Kidney (tissue), 22 donors: ENCODE measurements at places on chromosomes 4 and X. TPM values are rescaled to one million over a fixed set of nuclear protein-coding genes. Genes with fewer than 3 reads are reported as not detected.
A peak's percentile ranks its signal among the peaks of the same experiment; 100 is the strongest.

PNMA6F gene
- polyA plus RNA-seq, result not detected

TMEM175 gene
- 26.0 TPM for polyA plus RNA-seq

GRCh38 chr4:33085709-33086108, 2365.5 kb downstream of the PCDH7 start:
- DNase-seq, result no peak

GRCh38 chr4:89284828-89285227, 22.8 kb downstream of the GPRIN3 start:
- no peak for DNase-seq

GRCh38 chrX:130772105-130772775, 130.8 kb downstream of the ENOX2 start:
- no peak for DNase-seq

DNA sequence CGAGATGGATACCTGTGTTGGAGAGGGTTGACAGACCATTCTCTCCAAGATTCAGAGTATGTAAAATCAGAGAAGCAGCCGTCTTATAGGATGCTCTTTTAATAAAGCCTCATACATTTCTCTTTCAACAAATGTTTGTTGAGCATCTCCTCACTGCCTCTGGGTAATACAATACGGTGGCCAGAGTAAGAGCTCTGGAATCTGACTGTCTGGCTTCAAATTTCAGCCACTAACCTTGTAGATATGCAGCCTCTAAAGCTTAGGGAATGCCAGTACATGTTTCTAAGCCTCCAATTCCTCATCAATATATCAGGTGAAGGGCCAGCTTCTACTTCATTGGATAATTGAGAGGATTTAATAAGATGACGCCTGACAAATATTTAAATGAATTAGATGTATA, 61.3 kb downstream of the CLNK start:
- no peak for DNase-seq

- peak; percentile 32 for DNase-seq
These were observed 79.3 kb upstream of the DYNLT3 start for GRCh38 chrX:37926700-37927099.

DNA sequence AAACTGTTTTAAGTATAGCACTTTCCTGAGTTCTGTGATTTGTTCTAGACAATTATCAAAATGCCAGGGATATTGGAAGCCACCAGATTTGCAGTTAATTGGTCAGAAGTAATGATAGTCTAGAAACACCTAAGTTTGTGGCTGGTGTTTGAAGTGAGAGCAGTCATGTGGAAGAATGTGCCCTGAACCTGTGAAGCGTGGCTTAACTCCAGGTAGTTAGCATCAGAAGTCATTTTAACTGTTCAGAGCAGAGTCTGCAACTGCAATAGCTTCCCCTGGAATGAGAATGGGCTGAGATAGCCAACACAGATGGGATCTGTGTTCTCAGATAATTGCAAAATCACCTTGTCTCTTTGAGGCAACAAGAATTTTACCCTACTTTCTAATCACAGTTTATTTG, 255.1 kb upstream of the GK2 start:
- DNase-seq, result peak; percentile 51

DNA sequence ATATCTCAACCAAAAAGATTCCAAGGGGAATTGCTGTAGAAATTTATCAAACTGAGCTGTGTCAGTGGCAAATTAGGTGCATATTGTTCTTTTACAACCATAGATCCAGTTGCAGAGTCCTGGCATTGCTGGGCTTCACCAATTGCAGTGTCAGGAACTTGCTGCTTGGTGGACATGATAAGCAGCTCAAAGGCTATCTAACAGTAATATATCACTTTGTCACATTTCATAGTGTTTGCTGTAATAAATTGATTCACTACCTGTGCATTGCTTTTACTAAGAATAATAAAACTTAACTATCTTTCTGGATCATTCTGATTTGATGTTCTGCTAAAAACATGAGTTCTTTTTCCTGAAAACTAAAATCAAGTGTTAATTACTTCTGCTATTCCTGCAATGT, 30.9 kb upstream of the ACE2 start:
- no peak for DNase-seq

DNA sequence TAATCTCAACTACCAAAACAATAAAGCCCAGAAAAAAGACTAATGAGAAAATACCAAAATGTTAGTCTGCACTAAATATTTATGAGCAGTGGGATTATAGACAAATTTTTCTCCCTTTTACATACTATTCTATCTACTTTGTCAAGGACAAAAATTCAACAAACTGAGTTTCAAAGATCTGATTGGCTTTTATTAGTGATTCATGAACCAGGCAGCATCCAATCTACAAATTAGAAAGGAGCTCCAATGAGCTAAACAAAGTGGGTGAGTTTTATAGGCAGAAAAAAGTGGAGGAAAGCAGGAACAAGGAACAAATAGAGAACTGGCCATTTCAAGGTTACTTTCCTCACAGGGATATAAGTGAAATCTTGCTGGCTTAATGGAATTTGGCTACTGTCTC, 24.4 kb upstream of the SH3KBP1 start:
- DNase-seq, result no peak

DNA sequence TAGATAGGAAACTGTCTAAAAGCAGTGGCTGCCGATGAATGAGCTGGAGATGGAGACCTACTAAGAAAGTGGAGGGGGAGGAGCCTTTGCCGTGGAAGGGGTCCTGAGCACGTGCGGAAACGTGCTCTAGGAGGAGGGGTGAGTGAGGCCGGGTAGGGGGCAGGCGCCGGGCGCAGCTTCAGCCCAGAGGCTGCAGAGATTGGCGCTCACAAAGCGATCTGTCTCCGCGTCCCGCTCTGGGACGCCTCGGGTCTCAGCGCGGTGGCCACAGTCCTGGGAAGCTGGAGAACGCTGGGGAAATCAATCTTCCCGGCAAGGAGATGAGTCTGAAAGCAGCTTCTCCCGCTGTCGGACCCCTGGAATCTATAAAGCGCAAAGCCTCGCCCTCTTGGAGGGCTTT, 444 bp upstream of the ARHGAP6 start:
- DNase-seq, result peak; percentile 65
